MV-4-11 (cell line): ENCODE measurements at places on chromosomes 6 and 20.

DNA sequence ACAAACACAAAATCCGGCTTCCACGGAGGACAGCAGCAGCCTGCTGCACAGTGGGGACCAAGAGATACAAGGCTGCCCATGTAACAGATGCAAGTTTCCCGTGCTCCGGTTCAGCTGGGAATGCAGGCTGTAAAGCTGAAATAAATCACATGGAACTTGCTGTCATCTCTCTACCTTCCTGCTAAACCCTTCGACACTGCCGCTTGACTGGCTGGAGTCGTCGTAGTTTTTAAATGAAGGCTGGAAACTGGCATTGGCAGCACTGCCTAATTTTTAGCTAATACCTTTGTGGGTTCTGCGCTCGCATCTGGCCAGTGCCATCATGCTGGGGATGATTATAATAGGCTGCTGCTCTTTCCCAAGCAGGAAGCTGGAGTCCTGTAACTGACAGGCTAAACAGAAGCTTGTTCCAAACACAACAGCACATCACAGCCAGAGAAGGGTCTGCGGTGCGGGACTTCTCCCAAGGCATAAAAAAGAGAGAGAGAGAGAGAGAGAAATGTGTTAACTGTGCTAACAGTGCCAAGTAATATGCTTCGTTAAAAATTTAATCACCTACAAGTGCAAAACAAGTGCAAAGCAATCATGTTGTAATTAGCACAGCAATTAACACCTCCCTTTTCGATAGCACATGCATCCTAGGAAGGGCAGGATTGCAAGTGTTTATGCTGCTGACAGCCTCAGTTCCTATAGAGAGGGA is 146.1 kb downstream of the TFAP2A start:
- DNase-seq, result no peak

DNA sequence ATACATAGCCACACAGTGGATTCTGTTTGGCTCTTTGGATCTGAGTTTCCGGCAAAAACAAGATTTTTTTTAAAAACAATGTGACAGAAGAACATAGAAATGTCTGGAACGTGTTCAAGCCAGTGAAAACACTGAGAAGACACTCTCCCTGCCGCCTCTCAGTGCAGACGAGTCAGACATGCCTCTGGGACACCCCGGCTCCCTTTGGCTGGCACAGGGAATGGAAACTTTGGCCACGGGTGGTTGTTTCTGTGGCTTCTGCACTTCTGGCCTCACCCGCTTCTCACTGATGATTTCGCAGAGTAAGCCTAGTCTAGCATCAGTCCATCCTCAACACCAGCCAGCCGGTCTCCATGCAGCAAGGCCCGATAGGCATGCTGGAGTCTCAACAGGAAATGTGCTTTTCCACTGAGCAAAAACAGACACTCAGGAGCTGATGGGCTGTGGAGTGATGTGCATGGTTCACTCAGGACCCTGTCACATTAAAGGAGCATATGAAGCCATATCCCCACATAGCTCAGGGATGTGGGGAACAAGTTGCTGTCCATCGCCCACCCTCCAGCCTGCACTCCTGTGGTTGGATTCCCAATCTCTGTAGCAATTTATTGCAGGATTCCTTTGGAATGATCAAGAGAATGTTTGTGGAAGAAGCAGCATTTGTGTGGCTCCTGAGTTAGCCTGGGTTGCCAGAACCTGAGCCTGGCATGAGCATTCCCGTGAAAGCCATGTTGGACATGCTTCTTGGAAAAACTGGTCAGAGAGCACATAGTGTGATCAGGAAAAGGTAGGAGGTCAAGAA is 262.0 kb upstream of the RIN2 start:
- no peak for DNase-seq

GRCh38 chr6:87551799-87552198 is 38.0 kb downstream of the RARS2 start:
- no peak for DNase-seq

DNA sequence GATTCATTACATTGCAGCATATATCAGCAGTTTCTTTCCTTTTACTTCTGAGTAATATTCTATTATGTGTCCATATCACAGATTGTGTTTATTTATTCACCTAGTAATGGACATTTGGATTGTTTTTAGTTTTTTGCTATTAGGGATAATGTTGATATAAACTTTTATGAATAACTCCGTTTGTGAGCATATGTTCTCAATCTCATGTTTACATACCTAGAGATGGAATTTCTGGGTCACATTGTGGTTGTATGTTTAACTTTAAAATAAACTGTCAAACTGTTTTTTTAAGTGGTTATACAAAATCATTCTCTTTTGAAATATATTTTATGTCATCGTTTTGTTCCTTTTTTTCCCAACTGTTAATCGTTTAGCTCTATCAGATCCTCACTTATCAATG is 311.6 kb downstream of the MMUT start:
- no peak for DNase-seq

GRCh38 chr6:63940056-63940455 is 304.5 kb downstream of the PHF3 start:
- DNase-seq, result no peak

DNA sequence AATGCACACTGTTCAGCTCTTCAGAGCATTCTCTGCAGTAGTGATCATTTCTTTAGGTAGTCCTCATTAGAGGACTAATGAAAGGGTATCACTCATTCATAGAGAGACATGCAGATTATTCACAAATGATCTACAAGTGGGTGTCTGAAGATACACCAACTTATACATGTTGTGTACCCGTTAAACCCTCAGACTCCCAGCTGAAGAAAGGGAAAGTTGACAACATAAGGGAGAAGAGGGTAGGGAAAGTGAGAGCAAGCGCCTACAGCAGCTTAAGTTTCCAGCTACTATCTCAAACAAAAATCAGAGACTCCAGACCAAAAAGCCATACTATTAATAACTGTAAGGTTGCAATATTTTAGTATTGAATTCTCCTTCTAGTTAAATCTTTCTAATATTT is 37.1 kb downstream of the FAXC start:
- no peak for DNase-seq

DNA sequence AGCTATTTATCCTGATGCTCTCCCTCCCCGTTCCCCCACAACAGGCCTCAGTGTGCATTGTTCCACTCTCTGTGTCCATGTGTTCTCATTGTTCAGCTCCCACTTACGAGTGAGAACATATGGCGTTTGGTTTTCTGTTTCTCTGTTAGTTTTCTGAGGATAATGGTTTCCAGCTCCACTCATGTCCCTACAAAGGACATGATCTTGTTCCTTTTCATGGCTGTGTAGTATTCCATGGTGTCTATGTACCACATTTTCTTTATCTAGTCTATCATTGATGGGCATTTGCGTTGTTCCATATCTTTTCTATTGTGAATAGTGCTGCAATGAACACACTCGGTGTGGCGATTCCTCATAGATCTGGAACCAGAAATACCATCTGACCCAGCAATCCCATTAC is 225.9 kb upstream of the CDH4 start:
- no peak for DNase-seq

GRCh38 chr6:149844480-149844879 is 19.7 kb downstream of the LRP11 start:
- no peak for DNase-seq

GRCh38 chr20:18031888-18032509 is 25.7 kb downstream of the OVOL2 start:
- DNase-seq, result no peak
